ENCODE measurements at places on chromosomes 4 and X.
A peak's percentile ranks its signal among the peaks of the same experiment; 100 is the strongest.

GRCh38 chr4:103493450-103494159 lies 226.2 kb downstream of the TACR3 start:
- DNase-seq, result no peak

DNA sequence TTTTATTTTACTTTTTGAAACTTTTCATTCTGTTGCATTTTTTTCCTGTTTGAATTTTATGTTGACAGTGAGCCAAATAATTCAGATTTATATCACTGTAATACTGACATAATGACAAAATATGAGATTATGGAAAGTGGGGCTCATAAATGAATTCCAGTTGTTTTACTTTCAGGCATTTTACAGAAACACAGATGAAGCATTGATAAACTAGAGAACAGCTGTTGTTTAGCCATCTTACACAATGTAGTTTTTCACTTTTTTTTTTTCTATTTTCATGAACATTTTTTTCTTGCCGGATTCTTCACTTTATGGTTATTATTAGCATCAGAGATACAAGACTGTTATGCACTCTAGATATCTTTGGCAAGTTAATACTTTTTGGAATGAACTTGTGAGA lies 91.7 kb upstream of the PAQR3 start:
- no peak for DNase-seq

- no peak for DNase-seq
Measured at GRCh38 chr4:168812806-168813205, 197.2 kb downstream of the CBR4 start.

DNA sequence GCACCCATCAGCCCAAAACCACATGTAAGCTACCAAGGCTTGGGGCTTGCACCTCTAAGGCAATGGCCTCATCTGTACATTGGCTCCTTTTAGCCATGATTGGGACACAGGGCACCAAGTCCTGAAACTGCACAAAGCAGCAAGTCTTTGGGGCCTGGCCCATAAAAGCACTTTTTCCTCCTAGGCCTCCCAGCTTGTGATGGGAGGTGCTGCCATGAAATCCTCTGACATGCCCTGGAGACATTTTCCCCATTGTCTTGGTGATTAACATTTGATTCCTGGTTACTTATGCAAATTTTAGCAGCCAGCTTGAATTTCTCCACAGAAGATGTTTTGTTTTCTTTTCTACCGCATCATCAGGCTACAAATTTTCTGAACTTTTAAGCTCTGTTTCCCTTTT lies 58.5 kb upstream of the PABPC4L start:
- no peak for DNase-seq

DNA sequence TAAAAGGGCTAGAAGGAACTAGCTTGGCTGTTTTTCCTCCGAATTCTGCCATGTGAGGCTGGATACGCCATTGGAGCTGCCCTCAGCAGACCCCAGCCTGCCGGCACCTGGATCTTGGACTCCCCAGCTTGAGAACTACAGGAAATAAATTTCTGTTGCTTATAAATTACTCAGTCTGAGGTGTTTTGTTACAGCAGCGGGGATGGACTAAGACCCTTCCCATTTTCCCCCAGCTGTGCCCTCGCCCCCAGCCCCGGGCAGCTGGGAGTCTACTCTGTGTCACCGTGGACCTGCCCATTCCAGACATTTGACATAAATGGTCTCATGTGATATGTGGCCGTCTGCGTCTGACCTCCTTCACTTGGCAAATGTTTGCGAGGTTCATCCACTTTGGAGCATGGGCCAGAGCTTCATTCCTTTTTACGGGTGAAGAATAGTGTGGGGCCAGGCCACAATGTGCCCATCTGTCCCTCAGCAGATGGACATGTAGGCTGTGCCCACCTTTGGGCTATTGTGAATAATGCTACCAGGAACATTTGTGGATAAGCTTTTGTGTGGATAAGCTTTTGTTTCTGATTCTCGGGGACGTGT lies 30.7 kb upstream of the SPON2 start:
- DNase-seq, result no peak

DNA sequence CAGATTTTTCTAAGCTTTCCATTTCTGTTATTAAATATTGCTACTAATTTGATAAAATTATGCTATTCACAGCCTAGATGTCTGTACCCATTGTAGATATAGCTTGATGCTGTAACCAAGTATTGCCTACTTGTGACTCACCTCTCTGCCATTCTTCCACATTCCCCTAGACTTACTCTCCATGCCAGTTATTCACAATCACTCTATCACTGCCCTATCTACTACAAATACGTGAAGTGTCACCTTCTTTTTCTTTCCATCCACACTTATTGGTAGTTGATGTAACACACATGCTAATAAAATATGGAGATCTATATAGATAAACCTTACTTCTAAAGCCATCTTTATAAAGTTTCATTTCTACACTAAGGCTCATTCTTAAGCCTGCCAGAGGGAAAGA lies 179.4 kb upstream of the PACRGL start:
- DNase-seq, result no peak

- DNase-seq, result no peak
Measured at GRCh38 chr4:120869613-120870278, 52.8 kb downstream of the PRDM5 start.

DNA sequence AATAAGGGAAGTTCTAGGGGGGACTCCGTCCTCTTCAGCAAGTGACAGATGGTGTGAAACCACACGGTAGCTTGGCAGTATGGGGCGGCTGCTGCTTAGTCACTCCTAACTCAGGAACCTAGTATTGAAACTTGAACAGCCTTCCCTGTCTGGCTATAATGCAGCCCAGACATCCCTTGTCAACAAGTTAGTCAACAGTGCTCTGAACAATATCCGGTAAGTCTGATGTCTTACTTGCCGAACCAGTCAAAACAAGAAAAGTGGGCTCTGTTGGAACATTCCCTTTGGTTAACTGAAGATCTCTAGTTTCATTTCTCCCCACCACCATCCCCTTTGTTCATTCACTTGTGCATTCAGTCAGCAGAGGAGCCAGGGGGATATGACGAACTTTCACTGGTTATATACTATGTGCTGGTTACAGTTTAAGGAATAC lies 18.7 kb upstream of the CXCL13 start:
- DNase-seq, result peak; percentile 44
